ENCODE measurements at places on chromosomes 3 and 15.
A peak's percentile ranks its signal among the peaks of the same experiment; 100 is the strongest.

GRCh38 chr3:41362638-41363559, 163.6 kb downstream of the CTNNB1 start:
- no peak for DNase-seq

- DNase-seq: no peak
Measured at GRCh38 chr3:150783920-150784746, 21.2 kb upstream of the SIAH2 start.

DNA sequence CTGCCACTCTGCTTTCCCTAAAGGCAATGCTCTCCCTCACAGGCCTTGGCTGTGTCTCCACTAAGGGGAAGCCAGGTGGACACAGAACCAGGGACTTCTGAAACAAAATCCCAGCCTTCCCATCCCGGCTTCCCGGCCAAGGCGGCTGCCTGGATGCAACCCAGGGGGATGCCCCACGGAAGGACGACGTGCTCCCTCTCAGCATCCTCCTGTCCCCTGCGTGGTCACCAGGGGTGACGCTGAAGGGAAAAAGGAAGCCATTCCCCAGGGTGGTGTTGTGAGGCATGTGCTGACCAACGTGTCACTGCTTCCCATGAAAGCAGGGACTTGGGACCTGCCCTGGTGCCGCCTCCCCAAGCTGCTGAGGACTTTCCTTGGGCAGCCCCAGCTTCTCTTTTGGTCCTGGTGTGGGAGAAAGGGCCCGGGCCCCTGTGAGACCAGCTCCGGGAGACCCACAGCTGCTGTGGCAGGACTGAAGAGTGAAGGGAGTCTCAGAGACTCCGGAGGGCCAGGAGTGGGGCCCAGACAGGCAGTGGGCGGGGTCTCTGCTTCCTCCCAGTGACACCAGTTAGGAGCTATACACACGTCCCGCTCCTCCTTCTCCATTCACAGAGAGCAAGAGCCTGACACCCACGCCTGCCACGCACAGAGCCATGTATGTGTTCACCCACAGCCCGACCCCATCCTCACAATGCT, 139.2 kb downstream of the NUP210 start:
- DNase-seq: no peak

DNA sequence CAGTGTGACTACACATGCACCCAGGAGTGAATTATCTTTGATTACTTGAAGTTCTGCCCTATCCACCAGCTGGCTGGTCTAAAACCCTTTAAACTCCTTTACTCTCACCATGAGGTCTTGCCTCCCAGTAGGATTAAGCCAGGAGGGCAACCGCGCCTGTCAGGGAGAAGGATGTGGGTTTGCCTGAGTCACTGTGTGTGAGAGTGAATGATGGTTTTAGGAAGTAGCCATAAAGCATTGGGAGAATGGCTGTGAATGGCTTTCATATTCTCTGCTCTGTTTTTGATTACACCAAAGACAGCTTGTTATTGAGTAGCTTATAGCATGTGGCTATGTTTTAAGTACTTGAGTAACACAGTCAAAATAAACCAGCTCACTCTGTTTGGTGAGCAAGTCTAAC, 637.7 kb upstream of the TBL1XR1 start:
- DNase-seq: no peak

- DNase-seq: no peak
Measured at GRCh38 chr3:128824132-128824850, 55.1 kb upstream of the ACAD9 start.

DNA sequence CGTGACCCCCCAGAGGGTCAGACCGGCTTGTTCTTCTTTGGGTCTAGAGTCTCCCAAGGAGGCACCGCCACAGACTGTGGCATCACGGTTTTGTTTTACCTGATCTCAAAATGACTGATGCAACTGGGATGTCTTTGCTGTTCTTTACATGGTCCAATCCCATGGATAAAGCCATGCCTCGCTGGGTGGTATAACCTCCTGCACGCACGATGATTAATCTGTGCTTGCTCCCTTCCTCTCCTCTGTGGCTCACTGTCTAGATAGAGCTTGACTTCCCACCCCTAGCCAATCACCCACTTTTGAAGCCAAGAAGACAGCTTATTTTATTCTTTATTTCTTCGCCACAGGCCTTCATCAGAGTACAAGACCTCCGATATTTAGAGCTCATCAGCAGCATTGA, 36.6 kb upstream of the RHO start:
- no peak for DNase-seq

DNA sequence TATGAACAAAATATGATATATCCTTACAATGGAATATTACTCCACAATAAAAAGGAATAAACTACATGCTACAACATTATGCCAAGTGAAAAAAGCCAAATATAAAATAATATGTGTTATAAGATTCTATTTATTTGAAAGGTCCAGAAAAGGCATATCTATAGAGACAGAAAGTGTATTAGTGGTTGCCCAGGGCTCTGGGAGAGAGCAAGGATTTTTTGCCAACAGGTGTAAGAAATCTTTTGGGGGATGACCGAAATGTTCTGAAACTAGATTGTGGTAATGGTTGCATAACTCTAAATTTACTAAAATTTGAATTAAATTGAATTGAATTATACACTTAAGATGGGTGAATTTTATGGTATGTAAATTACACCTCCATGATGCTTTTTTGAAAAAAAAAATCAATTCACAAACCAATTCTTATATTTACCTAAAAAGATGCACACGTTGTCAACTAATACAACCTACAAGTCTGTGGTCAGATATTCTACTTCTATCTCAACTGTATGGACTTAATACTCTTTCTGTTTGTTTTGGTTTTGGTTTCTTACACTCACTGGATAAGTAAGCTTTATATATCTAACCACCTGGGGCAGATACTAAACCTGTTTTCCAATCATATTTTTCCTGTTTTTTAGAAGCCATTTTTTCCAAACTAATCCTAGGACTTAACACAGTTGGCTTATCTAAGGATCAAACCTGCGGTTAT, 75.8 kb downstream of the FBN1 start:
- no peak for DNase-seq

GRCh38 chr3:184524981-184525336, 36.6 kb upstream of the EPHB3 start:
- DNase-seq: no peak

GRCh38 chr3:52176180-52176752, 21.7 kb upstream of the ALAS1 start:
- DNase-seq: no peak

DNA sequence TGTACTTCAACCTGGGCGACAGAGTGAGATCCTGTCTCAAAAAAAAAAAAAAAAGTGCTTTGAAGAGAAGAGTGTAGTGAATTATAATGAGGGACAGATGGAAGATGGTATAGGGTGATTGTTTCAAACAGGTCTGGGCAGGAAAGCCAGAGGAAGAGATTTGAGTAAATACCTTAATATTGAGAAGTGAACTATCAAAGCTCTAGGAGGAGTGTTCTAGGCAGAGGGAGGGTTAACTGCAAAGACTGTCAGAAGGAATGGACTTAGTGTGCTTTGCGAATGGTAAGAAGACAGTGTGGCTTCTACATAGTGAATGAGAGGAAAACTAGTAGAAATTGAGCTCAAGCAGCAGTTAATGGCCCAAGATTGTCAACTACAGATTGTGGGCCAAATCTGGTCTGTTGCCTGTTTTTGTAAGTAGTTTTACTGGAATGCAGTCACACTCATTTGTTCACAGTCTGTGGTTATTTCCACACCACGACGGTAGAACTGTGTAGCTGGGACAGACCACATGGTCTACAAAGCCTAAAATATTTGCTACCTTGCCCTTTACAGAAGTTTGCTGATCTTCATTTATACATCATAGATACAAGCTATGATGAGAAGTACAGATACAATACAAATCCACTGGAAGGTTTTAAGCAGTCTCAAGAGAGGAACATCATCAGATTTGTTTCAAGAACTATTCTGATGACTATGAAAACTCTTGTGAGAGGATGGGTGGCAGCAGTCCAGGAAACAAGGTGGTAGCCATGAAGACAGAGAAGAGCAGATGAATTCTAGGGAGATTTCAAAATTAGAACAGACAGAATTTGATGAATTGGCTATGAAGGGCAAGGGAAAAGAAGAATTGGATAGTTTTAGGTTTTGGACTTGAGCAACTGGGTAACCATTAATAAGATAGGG, 16.5 kb upstream of the USP50 start:
- DNase-seq: no peak

DNA sequence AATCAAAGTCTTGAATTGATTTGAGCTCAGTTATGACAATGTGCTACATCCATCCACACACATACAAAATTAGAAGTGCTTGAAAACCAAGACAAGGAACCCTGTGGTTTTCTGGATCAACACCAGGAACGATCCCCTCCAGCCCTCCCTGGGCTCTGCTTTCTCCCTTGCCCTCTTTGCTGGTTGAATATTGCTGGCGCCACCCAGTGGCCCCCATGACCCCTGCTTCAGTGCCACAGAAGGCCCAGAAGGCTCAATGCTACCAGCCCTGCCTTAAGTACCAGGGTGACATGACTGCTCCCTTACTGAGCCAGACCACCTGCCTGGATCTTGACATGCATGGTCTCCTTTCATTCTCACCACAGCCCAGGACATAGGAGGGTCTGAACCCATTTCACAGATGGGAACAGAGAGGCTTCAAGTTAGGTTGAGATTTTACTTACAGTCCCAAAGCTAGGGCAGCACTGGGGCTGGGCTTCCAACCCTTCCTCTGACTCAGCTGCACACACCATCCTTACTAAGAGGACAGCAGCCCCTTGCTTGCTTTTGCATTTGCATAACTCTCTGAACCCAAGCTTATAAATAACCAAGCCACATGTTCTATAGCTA, 15.0 kb downstream of the IL12A start:
- peak; percentile 21 for DNase-seq

DNA sequence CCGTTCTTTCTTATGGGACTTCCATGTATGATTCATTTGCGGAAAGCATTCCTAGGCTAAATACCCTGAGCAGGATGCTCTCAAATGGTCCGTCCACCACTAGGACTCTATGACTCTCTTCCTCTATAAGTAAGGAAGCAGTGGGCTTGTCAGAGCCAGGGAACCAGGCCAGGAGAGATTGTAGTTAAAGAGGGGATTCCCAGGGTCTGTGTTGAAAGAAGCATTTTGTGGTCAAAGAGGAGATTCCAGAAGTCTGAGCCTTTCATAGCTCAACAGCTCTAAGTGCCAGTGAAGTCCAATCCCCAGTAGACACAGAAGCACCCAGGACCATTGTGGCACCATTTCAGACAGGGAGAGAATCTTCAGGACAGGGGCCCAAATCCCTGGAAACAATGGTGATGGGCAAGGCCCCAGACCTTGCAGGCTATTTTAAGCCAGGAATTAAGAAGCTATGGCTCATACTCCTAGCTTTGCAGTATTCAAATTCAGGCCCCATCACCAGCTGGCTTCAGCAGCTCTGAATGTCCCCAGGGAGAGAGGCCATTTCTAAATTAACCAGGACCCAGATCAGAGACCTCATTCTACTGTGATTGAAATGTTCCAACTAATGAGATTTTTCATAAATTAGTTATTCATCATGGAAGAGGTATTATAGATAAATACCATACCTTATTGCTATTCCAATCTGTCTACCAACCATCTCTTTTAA, 81.7 kb downstream of the CD47 start:
- no peak for DNase-seq

- DNase-seq: no peak
Measured at GRCh38 chr15:22808761-22809280, 22.4 kb downstream of the NIPA1 start.

GRCh38 chr15:68204776-68205557, at the start of gene CALML4:
Gene CALML4 (minus strand): TSS chr15:68205332. CDS start chr15:68205247, 85 bp downstream.
- no peak for DNase-seq

- DNase-seq: no peak
Measured at GRCh38 chr3:156838035-156838434, 11.9 kb downstream of the LEKR1 start.

GRCh38 chr3:190169243-190169642, 48.5 kb upstream of the P3H2 start:
- DNase-seq: no peak

DNA sequence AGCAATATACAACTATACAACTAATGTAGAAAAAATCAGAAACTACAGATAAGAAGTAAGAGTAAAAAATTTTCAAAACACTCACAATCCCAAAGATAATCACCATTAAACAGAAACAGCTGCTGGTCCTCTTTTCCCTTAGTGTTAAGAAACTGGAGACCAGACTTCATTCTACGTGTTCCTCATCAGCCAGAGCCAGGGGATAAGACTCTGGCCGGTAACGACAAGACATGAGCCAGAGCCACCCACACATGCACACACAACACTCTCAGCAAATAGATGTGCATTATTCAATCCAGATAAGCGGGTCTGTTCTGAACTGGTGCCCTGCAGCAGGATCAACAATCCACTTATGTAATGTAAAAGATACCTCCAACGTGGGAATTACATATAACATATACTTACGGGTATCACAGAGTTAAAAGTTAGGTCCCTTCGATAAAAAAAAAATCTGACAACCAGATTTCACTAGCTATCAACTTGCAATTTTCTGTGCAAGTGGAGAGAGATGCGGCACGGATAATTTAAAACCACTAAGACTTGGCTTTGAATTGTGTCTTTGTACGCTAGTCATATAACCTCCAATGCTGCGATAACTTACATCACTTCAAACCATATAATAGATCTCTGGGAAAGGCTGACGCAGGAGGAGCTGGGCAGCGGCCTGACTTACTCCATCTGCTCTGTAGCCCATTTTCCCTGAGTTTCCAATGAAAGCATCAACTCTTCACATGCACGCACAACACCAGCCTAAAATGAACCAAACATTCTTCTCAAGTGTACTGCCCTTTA, 17.8 kb downstream of the PRICKLE2 start:
- DNase-seq: no peak

DNA sequence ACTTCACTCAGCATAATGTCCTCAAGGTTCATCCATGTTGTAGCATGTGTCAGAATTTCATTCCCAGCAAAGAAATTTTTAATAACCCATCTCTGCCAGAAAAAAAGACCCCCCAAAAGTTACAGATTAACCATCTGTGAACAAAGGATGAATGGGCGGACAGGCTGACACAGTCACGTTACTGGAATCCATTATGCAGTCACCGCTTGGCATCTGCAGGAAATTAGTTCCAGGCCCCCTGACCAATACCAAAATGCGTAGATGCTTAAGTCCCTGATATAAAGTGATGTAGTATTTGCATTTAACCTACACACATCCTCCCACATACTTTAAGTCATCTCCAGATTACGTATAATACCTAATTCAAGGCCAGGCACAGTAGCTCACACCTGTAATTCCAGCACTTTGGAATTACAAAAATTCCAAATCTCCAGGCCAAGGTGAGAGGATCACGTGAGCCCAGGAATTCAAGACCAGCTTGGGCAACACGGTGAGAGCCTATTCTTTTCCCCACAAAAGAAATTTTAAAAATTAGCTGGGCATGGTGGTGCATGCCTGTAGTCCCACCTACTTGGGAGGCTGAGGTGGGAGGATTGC, 1.5 kb upstream of the SLC12A8 start:
- DNase-seq: no peak

GRCh38 chr15:66178531-66178910, 75.0 kb downstream of the MEGF11 start:
- no peak for DNase-seq

GRCh38 chr3:127700406-127700805, 27.7 kb downstream of the ABTB1 start:
- DNase-seq: no peak

GRCh38 chr15:62935300-62936081, 107.1 kb upstream of the TPM1 start:
- no peak for DNase-seq

Data from stimulated activated CD4-positive, alpha-beta T cell treated with anti-CD3 and anti-CD28 coated beads, Interleukin-2, amount 100 ng/mL, for 48 hours (primary cell).